ENCODE measurements at places on chromosomes 16 and 17.

DNA sequence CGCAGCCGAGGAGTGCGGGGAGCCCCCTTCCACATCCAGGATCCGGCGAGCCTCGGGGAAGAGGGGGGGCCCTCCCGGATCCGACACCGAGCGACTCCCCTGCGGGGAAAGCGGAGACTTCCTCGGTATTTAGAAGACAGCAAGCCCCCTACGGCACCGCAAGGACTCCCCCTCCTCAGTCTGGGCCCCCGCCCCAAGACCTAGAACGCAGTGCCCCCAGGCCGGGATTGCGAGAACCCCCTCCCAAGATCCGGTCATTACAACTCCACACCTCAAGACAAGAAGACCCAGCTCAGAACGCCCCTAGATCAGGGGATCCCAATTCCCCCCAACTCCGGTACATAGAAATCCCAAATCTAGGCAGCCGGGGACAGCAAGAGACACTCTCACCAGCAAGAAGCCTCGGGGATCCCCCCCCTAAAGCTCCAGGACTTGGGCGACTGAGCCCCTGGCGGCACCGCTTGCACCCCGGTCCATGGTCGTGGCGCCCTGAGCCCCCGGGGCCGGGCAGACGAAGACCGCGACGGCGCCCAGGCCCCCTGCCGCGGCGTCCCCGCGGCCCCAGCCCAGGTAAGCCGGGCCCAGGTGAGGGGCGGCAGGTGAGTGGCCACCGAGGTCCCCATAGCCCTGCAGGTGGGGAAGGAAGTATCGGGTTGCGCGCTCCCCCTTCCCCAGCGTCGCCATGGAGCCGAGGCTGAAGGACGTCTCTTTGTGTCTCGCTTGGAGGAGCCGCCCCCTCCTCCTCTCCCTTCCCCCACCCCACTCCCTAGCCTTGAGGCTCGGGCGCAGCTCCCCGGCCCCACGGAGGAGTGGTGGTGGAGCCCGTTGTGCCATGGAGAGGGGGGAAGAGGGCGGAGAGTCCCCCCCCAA lies 641 bp downstream of the SBK1 start:
- DNase-seq: no peak

DNA sequence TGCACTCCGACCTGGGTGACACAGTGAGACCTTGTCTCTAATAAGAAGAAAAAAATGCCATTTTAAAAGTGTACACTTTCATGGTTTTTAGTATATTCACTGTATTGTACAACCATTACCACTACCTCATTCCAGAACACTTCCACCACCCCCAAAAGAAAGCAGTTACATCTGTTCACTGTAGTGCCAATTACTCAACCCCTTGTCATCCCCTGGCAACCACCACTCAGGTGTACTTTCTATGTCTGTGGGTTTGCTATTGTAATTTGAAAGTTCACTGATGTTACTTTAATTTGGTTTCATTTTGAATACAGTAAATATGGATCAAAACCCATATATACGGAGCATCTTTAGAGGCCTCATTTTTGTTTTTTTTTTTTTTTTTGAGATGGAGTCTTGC lies 6.1 kb downstream of the ZG16 start:
- DNase-seq: no peak

GRCh38 chr16:2949705-2950352 lies 14.2 kb upstream of the KREMEN2 start:
- no peak for DNase-seq

GRCh38 chr17:11205659-11206058 lies 35.4 kb upstream of the SHISA6 start:
- no peak for DNase-seq

GRCh38 chr17:82315703-82316358 lies 1.6 kb downstream of the CD7 start:
- DNase-seq: no peak

- DNase-seq: no peak
These were observed 91.0 kb downstream of the USP32 start for GRCh38 chr17:60300949-60301348.

DNA sequence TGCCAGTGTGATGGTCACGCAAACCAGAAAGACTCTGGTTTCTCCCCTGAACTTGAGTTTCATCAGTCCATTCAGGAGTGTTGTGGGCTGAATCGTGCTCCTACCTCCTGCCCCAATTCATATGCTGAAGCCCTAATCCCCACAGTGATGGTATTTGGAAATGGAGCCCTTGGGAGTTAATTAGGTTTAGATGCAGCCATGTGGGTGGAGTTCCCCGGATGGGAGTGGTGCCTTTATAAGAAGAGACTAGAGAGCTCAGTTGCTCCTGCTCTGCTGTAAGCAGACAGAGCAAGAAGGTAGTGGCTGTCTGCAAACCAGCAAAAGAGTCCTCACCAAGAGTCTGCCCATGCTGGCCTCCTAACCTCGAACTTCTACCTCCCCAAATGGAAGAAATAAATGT lies 160.3 kb upstream of the DYNLRB2 start:
- DNase-seq: no peak

DNA sequence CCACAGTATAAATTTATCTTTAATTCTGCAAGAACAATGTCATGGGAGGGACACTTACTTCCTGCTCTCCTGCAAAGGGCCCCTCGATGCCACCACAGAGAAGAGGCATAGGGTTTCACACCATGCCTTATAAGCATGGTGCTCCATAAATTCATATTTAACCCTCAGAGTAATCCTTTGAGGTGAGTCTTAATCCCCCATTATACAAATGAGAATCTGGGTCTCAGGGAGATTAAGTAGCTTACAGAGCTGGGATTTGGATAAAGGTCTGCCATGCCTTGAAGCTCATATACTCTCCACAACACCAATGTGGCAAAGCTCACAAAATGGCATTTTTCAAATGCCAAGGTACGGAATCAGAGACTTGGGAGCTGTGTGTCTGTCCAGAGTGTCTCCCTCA lies 268.5 kb upstream of the CCL2 start:
- no peak for DNase-seq

GRCh38 chr17:61139219-61139618 lies 260.4 kb upstream of the TBX2 start:
- DNase-seq: no peak

DNA sequence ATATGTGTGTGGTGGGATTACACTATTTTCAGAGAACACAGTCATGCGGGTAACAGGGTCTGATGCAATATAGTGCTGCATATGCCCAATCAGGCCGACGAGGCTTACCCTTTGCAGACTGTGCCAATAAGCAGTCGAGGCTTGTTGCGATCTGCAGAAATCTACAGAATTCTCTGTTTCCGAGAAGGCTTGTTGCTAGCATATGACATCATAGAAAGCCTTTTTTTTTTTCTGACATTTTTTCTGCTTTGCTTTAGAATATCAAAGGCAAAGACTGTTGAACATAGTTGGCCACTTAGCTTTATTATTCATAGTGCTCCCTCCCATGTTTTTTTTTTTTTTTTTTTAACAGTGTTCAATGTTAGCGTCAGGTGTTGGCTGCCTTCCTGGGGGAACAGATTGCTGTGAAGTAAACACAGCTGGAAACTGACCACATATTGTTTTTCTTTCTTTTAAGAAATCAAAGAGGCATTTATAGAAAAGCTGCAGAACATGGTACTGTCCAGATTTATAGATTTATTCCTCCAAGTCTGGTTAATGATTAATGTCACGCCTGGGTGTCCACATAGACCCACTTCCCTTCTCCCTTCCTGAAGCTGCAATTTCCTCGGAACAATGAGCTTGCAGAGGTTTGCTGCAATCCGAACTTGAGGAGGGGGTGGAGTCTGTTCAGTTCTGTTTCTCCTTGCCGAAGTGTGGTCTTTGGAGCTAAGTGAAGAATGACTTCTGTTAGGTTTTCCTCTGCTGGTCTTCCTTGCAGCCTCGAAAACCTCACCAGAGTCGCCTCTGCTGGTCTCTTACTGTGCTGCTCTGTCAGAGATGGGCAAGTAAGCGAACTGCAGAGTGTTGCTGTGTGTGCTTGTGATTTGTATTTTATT lies 87.3 kb downstream of the MAP2K6 start:
- no peak for DNase-seq

DNA sequence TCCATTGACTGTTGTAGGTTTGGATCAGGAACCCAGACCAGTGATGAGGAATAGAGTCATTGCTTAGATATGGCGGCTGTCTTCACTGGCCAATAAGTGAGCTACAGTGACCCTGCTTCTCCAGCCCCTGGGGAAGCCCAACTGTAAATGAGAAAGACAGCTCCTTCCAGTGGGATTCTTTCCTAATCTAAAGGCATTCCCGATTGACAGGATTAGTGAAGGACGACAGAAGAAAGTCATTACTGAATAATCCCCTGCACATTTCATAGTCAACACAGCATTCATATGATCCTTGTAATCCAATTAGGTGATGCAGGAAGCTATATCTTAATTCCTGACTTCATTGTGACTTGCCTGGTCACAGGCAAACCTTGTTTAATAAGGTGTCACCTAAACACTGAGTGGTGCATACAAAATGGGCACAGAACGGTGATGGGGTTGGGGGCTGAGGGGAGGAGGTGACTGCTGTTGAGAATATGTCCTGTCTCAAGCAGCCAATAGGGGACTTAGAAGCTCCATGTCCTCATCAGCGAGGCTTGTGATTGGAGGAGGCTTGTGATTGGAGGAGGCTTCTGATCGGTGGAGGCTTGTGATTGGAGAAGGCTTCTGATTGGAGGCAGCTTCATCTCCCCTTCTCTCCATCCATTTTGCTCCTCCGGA lies 242.6 kb downstream of the XYLT1 start:
- DNase-seq: no peak

- DNase-seq: peak; percentile 56
These were observed 14.9 kb downstream of the GPRC5C start for GRCh38 chr17:74446551-74447500.

- no peak for DNase-seq
These were observed 582.7 kb upstream of the PSMD7 start for GRCh38 chr16:73713778-73714495.

- DNase-seq: no peak
These were observed 165.3 kb downstream of the SALL1 start for GRCh38 chr16:50985733-50986132.

DNA sequence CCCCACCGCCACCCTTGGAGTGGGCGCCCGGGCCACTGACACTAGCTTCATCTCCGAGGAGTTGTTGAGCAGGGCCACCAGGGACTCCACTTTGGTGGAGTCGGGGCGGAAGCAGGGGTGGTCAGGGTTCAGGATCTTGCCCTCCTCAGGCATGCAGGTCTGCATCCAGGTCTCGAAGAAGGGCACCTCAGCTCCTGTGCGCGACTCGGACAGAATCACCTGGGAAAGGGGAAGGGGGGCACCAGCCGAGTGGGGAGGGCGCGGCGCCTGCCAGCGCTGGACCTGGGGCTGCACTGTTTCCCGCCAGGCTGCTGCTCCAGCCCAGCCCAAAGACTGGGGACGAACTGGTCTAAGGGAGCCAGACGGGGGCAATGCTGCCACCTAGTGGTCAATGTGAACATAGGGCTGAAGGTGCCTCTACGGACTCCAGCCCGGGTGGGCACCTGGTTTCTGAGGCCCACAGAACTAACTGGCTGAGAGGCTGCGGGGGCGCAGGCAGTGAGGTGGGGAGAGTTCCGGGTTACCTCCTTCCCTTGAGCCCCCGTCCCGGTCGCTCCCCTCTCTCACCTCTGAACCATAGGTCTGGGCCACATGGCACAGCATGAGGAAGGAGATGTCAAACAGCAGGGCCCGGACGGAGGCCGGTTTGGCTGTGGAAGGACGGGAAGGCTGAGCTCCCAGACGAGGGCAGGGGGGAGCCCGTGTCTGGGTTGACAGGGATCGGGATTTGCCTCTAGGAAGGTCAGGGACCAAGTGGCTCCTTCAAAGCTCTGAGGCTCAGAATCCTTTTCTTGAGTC lies 11.8 kb downstream of the CSF3 start:
- DNase-seq: peak; percentile 53

DNA sequence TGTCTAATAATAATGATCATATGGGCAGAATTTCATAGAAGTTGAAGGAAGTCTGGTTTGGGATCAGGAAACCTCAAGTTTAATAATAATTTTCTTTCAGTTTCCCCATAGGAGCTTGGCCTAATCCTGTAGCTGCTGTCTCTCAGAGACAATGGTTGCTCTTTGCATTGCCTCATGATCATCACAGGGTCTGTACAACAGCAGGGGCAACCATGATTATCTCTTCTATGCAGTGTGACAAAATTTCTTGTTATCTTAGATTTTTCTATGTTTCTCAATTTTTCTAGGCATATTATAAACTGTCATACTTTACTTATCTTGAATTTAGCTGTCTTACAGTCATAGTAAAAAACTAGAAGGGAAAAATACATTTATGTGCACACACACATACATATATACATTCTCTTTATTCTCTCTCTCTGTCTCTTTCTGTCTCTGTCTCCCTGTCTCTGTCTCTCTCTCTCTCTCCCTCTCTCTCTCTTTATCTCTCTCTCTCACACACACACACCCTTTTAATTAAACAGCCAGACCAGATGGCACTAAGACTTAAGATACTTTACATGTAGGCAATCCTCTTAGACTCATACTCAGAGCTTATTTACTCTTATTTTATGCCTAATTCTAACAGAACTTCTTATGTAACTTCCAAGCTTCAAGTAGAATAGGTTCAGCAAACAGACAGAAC lies 30.5 kb downstream of the SMIM36 start:
- DNase-seq: no peak

DNA sequence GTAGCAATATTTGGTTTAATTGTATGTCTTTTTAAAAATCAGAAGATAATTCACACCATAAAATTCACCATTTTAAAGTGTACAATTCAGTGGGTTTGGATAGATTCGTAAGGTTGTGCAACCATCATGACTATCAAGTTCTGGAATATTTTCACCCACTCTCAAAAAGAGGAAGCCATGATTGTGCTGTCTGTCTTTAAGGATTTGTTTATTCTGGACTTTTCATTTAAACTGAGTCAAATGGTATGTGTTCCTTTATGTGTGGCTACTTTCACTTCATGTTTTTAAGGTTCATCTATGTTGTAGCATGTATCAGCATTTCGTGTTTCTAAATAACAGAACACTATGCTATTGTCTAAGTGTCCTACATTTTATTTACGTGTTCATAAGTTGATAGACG lies 68.1 kb upstream of the CPHXL start:
- no peak for DNase-seq

- DNase-seq: no peak
These were observed 6.9 kb downstream of the LMF1 start for GRCh38 chr16:963913-964312.

DNA sequence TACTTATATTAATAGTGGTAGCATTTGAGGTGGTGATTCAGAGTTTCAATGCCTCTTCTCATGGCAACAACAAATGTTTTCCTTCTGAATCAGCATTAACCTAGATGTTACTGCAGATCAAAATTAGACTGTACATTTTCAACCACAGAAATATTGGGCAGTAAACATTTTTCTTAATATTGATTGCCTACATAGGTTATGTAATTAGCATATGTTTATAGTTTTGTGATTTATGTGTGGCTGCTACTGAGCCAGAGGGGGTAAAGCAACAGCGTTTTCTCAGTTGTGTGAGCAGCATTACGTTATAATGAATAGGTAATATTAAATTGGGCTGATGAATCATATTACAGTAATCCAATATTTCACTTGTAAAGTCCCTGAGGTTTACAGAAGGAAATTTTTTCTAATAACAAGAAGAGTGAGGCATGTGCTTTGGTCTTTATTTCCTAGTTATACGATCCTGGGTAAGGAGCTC lies 18.8 kb upstream of the BMERB1 start:
- DNase-seq: no peak

- DNase-seq: no peak
These were observed 72.9 kb downstream of the CYTH1 start for GRCh38 chr17:78709119-78709681.

GRCh38 chr17:65228734-65229620 lies 91.8 kb downstream of the RGS9 start:
- DNase-seq: no peak

- no peak for DNase-seq
These were observed 514 bp downstream of the THRA start for GRCh38 chr17:40063187-40063771.

- DNase-seq: peak; percentile 75
These were observed 3.4 kb upstream of the ZNF385C start for GRCh38 chr17:42101513-42102292.
